Foreskin melanocyte (primary cell): ENCODE measurements at places on chromosomes 6 and 20.

- DNase-seq, result no peak
Observed at GRCh38 chr6:103269581-103269980, 1590.1 kb downstream of the HACE1 start.

DNA sequence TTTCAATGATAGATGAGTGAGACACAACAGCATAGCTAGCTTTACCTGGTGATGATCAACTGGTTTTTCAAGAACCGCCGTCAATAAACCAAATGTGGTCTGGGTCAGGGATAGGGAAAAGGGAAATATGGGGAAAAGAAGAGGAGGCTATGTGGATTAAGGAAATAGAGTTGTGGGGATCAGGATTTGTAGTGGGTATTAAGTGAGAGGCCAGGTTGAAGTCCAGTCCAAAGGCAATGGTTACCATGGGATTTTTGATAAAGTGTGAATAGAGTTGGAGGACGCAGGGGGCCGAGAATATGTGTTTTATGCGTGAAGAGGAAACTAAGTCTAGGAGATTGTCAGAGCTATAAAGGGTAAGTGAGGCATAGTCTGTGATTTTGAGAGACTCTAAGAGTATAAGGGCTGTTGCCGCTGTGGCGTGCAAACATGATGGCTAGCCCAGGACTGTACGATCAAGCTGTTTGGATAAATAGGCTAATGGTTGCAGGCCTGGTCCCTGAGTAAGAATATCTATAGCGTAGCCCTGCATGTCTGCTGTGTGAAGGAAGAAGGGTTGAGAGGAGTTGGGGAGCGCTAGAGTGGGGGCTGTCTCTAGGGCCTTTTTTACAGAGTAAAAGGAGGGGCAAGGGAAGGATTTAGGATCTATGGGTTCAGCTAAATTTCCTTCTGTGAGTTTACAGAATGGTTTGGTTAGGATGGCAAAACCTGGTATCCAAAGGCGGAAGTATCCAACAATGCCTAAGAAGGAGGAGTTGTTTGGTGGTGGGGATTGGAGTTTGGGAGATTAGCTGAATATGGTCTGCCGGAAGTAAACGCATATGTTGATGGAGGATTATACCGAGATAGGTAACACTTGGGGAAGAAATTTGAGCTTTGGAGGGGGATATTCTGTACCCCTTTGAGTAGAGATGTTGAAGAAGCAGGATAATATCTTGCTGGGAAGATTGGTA, 749.7 kb upstream of the ADGRB3 start:
- no peak for DNase-seq

- no peak for DNase-seq
Observed at GRCh38 chr20:62499758-62500236, 24.0 kb upstream of the GATA5 start.

DNA sequence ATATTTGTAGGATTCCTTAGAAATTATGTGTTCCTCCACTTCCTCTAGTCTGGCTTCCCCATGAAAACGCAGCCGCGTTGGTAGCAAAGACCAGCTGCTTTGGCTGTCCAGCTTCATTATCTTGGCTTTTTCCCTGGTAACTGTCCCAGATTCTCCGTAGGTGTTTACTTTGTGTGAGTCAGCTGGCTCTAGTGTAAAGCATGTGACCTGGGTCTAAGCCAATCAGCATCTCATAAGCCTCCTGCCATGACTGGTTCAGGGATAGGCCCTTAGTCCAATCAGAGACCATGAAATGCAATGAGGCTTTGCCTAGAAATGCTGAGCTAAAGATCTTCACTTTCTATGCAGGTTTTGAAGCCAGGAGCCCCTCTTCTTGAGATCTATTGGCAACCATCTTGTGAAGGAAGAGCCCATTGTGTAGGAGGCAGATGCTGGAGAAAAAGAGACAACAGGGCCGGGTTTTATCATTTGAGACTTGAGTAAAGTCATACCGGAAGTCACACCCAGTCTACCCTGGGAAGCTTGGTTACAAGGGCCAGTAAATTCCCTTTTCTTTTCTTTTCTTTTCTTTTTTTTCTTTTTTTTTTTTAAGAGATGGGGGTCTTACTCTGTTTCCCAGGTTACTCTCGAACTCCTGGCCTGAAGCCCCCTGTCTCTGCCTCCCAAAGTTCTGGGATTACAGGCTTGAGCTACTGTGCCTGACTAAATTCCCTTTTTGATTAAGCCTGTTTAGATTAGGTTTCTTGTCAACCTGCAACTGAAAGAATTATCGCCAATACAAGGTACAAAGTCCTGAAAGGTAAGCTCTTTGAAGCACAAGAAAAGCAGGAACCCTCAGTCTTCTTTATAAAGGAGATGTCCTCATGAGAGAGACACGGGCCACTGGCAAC, 256.5 kb upstream of the RREB1 start:
- DNase-seq, result no peak
